ENCODE measurements at places on chromosomes 13 and 19. TPM values are rescaled to one million over a fixed set of nuclear protein-coding genes. Genes with fewer than 3 reads are reported as not detected.

DNA sequence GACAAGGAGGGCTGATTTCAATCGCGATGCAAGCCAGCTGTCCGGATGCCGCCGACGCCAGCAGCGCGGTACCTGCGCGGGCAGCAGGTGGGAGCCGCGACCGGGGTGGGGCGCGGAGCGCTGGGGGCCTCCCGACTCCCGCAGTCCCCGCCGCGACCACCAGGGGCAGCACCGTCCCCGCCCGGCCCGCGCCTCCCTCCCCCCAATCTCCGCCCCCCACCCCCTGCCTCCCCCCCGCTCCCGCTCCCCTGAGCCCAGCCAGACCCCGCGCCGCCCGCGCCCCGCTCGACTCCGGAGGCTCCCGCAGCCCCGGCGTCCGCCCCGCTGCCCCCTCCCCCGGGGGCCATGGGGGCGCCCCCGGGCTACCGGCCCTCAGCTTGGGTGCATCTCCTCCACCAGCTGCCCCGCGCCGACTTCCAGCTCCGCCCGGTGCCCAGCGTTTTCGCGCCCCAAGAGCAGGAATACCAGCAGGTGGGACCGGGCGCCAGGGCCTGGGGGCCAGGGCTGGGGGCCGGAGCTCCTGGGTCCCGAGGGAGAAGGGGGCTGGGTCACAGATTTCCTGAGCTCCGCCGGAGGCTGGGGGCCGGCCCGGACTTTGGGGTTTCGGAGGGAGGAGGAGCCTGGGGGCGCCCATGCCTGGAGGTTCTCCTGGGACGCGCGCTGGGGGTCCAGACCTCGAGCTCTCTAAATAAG, at the start of gene TTYH1:
TTYH1 (plus strand) TSS at position 257 of the 693 bp plus-strand sequence; CDS start at position 346, 89 bp downstream.
- DNase-seq, result no peak

The MPHOSPH8 gene
- 37.8 TPM for polyA plus RNA-seq

DNA sequence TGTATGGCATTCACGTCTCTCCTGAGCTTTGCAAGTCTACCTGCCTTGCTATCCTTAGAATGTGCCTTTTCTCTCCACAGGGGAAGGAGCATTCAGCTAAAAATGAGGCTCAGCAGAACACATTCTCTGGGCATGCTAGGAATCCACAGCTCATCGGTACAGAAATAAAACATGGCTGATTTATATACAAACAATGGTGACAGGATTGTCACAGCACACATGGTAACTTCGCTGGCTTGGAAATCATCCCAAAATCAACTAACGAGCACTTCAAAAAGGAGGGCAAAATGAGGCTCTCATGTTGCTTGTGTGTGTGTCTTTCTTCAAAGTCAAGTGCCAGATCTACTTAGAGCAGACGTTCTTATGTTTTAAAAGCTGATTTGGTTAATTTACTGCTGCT, 373.0 kb downstream of the FGF14 start:
- DNase-seq, result no peak

DNA sequence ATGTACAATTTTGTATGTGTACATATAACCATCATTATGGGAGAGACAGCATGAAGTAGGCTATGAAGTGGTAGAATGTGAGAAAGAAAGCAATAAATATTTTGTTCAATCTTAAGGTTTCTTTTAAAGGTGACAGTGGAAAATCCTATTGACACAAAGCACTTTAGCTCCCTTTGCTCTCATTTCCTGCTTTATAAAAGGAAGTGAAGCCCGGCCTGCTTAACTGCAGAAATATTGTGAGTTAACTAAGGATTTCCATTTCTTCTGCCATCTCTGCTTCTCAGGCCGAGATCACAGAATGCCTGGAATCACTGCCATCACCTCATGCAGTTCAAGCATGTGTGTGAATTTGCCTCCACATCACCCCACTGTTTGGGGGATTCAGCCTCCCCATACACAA, 83.5 kb downstream of the FRY start:
- no peak for DNase-seq

- DNase-seq, result no peak
Measured at GRCh38 chr13:43698009-43698408, 88.8 kb downstream of the ENOX1 start.

Data from muscle of back (tissue), 13 donors.